SW 1271 (cell line): ENCODE measurements at places on chromosomes 16 and 17.

- no peak for DNase-seq
Measured at GRCh38 chr16:81397058-81397878, 47.3 kb upstream of the CMIP start.

- no peak for DNase-seq
Measured at GRCh38 chr16:51057969-51058337, 93.1 kb downstream of the SALL1 start.

- DNase-seq, result no peak
Measured at GRCh38 chr16:7440886-7441400, 108.3 kb downstream of the RBFOX1 start.

DNA sequence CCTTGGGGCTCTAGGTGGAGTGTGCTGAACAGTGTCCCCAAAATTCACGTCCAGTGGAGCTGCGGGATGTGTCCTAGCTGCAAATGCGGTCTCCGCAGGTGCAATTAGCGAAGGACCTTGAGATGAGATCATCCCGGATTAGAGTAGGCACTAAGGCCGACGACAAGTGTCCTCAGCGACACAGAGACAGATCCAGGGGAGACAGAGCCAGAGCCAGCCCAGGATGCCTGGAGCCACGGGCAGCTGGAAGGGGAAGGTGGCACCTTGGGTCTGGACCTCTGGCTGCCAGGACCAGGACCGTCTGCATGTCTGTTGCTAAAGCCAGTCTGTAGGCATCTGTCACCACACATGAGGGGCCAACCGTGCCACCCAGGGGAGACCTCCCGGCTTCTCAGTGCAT lies 24.5 kb downstream of the SLC7A5 start:
- no peak for DNase-seq

DNA sequence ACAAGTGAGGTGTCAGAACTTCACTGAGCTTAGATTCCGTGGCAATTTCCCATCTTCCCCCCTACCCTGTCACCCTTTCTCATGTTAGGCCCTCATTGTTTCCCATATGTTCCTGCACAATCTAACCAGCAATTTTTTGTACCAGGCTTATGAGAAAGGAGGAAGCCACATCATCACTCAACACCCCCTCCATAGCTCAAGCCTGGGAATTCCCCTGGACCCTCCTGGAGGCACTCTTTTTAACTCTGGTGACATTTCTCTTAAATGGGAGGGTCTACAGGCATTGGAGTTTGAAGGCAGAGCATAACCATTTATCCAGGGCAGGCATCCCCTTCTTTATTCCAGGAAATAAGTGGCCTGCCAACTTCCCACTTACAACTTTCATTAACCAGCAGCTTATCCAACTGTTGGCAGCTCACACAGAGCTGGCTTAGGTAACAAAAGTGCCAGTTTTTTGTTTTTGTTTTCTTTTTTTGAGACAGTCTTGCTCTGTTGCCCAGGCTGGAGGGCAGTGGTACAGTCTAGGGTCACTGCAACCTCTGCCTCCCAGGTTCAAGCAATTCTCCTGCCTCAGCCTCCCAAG lies 10.4 kb upstream of the GLG1 start:
- DNase-seq, result no peak
